ENCODE measurements at places on chromosomes 7 and 10. TPM values are rescaled to one million over a fixed set of nuclear protein-coding genes. Genes with fewer than 3 reads are reported as not detected.

Gene CPED1
- 1.1 TPM for total RNA-seq

Gene GOT1
- 65.1 TPM for total RNA-seq

Gene BTRC
- total RNA-seq: 8.0 TPM

Gene GALNT17
- total RNA-seq: 3.1 TPM

Gene ATOH7
- not detected for total RNA-seq

Gene RPEL1
- not detected for total RNA-seq

Gene CPA4
- 7.8 TPM for total RNA-seq

Gene HMX2
- not detected for total RNA-seq

Gene KCND2
- not detected for total RNA-seq

Gene SCIN
- 19.5 TPM for total RNA-seq

Gene NPFFR1
- not detected for total RNA-seq

Gene UBTD1
- total RNA-seq: 5.0 TPM

Gene ADGRA1
- total RNA-seq: not detected

Gene RARRES2
- 1.1 TPM for total RNA-seq

Gene MNX1
- total RNA-seq: 0.47 TPM

Gene GRM8
- total RNA-seq: 0.57 TPM

Gene FOXI2
- total RNA-seq: 0.64 TPM

Gene TSPAN15
- 18.9 TPM for total RNA-seq

Gene GPR26
- total RNA-seq: not detected

Gene CYP3A7
- total RNA-seq: not detected

Gene DPYSL4
- not detected for total RNA-seq

Gene HTR7
- 0.53 TPM for total RNA-seq

Gene BICC1
- 3.3 TPM for total RNA-seq

Gene ACSL5
- total RNA-seq: 10.7 TPM

Gene RGR
- not detected for total RNA-seq

Gene UCMA
- not detected for total RNA-seq

Gene CHPF2
- total RNA-seq: 23.5 TPM

Gene WEE2
- not detected for total RNA-seq

Gene GSTO2
- 20.6 TPM for total RNA-seq

Gene IRF5
- total RNA-seq: 13.4 TPM

Gene STK31
- 0.67 TPM for total RNA-seq

Gene NUDT13
- not detected for total RNA-seq

All from esophagus squamous epithelium (tissue), 5 donors.